SW 1271 (cell line): ENCODE measurements at places on chromosomes 2 and 18.

DNA sequence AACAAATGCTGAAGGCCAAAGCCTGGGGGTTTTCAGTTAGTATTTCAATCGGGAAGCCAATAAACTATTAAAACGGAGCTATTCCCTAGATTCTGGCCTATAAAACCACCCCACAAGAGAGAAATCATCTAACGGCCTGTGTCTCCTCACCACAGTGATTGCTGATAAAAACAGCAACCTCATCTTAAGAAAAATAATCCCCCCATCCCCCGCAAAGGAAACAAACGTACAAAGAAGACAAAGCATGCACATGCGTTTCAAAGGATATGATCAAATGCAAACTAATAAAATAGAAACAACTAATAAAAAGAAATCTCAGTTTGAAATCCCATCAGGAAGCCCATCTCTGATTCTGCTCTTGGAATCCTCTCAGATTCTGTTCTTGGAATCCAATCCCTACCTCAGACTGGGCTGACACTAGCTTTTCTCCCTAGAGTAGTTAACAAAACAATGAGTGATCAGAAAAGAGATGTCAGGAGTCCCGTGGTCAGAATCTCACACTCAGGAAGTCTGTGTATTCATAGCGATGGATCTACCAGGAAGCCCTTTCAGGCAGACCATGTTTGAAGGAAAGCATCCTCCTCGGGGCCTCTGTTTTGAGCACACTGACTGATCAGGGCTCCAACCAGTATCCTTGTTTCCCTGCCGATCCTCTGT is 150.7 kb downstream of the THADA start:
- DNase-seq: no peak

GRCh38 chr2:142879151-142879550 is 1.7 kb downstream of the KYNU start:
- DNase-seq: no peak

DNA sequence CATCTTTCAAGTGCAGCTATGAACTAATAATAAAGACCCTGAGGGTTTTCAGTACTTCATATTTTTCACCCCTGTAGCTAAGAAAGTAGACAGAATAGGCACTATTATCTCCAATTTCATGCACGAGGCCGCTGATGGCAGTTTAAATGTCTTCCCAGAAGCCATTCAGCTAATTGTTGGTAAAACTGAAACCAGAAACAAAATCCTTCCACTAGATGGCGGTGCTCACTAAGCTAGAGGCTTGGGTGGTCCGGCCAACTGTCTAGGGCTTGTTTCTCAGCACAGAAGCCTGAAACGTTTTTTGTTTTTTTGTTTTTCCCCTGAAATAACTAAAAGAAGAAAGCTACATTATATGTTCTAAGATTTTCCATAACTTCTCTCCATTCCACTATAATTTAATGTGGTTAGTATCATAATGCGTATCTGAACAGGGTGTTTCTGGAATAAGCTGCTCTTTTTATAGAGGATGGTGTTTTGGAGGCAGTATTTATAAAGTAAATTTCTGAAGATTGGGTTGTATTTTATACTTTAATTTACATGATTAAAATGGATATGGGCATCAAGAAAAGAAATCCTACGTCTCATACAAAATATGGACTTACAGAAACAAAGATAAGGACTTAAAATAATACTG is 159.4 kb downstream of the PIK3C3 start:
- peak; percentile 49 for DNase-seq

GRCh38 chr2:70855667-70856066 is 20.1 kb upstream of the CD207 start:
- DNase-seq: no peak

- DNase-seq: no peak
Observed at GRCh38 chr2:10402062-10402585, 46.0 kb downstream of the ODC1 start.

DNA sequence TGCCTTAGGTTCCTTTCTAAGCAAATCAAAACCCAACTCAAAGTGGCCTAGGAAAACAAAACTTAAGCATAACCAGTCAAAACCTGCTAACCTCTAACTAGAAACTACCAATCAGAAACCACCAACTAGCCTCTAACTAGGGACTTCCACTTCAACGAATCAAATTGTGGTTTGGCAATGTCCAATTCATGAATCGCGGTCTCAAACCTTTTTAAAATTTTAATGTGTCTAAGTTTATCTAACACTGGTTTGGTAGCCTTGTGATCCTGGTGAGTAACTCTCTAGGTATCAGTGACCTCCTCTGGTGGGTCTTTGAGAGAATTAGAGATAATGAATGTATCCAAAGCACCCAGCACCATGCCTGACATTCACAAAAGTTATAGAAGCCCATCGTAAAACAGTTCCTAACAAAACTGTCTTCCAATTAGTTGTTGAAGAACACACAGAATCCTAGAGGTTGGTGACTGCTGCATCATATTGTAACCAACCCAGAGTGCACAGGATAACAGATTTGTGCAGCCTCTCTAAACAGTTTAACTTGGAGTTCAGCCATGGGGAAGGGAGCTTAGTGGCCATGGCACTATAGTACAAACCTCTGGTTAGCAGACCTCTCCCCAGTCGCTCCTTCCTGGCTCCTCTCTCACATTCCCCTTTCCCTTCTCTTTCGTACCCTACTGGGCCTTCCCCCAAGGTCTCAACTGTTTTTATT is 45.2 kb upstream of the B3GNT2 start:
- no peak for DNase-seq
